NCI-H526 treated with DMSO at 0.1 percent for 48 hours (cell line): ENCODE measurements at places on chromosomes 5 and 9.

- DNase-seq = no peak
Measured at GRCh38 chr9:92509050-92509449, 26.7 kb downstream of the ECM2 start.

GRCh38 chr5:380701-381309 lies 59.3 kb downstream of the AHRR start:
- no peak for DNase-seq

GRCh38 chr9:90499761-90500160 lies 142.9 kb downstream of the DIRAS2 start:
- no peak for DNase-seq

- no peak for DNase-seq
Measured at GRCh38 chr5:166369346-166369745, 1922.1 kb upstream of the WWC1 start.

DNA sequence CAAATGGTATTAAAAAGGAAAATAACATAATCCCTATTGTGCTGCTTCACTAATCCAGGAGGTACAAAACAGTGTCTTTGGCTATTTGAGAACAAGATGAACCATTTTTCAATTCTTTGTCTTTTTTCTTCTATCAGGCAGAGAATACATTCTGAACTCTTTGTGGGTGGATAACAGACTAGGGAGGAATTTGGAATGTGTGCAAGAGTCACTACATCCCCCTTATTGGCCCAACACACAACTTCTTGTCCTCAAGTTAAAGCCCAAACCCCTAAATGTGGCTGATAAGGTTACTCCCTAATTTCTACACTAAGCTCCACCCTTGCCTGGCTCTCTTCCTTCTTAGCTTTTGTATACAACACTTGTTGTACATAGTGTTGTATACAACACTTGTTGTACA lies 342.7 kb upstream of the RFX3 start:
- no peak for DNase-seq

DNA sequence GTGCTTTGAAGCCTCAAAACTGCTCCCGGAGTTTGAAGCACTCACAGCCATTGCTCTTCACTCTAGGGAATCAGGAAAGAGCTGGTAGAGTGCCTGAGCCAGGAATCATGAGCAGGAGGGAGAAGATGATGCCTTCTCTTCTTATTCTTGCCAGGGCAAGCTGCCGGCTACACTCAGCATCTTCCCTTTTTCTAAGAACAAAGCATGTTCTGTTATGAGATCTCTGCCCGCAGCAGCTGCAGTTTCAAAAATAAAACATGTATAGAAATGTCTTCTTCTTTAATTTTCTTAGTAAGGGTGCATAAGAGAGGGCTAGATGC lies 57.9 kb upstream of the RICTOR start:
- no peak for DNase-seq

- no peak for DNase-seq
Measured at GRCh38 chr9:37157726-37158377, 37.5 kb downstream of the ZCCHC7 start.

DNA sequence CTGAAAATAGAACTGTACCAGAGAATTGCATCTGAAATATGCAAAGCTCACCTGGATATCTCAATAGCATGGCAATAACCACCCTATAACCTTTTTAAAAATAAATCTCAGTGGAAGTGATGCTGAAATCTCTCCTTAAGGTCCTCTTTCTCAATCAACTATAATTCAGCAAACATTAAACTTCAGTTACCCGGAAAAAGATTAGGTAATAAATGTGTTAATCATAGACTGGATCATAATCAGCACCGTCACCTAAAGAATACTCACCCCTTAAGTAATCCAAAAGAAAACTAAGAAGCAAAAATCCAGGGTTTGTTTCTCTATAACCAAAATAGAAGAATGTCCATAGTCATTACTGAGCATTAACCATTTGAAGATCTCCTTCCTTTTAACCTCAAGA lies 44.3 kb upstream of the DENND4C start:
- no peak for DNase-seq

DNA sequence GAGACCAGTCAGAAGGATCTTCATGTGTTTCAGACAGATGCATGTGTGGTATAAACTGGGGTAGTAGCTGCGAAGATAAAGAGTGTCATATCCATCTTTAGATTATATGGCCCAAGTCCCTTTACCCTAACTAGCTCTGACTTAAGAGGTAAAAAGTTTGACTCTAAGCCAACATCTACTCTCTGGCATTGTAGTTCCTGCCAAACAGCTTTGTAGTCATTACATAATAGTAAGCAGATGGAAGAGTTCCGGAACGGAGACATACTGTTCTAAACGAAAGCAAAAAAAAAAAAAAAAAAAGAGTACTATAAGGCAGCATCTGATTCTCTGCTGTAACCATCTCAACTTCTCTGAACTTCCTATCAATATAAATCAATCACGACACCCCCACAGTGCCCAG lies 48.8 kb downstream of the CEMIP2 start:
- DNase-seq = no peak

DNA sequence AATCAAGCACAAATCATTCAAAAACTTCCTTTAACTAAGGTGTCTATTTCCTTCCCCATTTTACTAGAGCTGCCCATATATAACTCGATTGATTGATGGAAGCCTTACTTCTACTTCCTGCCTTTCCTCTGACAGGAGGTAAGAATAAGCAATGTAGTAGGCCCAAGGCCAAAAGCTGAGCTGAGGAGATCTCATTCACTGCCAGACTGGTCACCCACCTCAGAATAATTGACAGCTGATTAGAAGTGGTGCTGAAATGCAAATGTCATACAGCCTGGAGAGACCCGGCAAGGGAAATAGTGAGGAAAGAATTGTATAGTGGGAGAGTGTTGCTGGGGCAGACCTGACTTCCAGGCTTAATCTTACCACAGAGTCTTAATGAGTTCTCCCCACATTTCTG lies 239.9 kb downstream of the SAXO1 start:
- no peak for DNase-seq

GRCh38 chr5:95899829-95900228 lies 61.8 kb downstream of the ELL2 start:
- no peak for DNase-seq

GRCh38 chr9:125255781-125256391 lies 5.7 kb upstream of the GAPVD1 start:
- no peak for DNase-seq

- no peak for DNase-seq
Measured at GRCh38 chr9:77224746-77225312, 47.5 kb downstream of the VPS13A start.

GRCh38 chr5:1540166-1540565 lies 16.4 kb upstream of the LPCAT1 start:
- DNase-seq = no peak

- no peak for DNase-seq
Measured at GRCh38 chr5:152218694-152219093, 186.4 kb downstream of the NMUR2 start.

GRCh38 chr5:34716986-34717385 lies 60.9 kb downstream of the RAI14 start:
- DNase-seq = no peak

- no peak for DNase-seq
Measured at GRCh38 chr9:104482921-104483570, 21.0 kb upstream of the OR13F1 start.
